ENCODE measurements at places on chromosomes 7 and 10.

DNA sequence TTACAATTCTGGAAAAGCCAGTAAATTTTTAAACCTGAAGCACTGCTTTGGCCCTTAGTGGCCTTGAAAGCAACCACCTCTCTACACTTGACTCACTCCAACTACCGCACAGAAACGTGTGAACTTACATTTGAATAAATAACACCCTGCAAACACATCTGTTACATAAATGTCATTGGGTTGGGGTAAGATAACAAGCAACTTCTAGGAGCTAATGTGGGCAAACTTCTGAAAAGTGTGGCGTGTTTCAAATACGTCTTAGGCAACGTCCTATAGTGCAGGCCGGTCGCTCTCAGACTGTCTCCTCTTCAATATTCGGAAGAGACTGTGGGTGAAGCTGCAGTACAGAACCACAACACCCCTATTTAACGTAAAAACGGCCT lies 474 bp downstream of the ORC5 start:
- no peak for DNase-seq

DNA sequence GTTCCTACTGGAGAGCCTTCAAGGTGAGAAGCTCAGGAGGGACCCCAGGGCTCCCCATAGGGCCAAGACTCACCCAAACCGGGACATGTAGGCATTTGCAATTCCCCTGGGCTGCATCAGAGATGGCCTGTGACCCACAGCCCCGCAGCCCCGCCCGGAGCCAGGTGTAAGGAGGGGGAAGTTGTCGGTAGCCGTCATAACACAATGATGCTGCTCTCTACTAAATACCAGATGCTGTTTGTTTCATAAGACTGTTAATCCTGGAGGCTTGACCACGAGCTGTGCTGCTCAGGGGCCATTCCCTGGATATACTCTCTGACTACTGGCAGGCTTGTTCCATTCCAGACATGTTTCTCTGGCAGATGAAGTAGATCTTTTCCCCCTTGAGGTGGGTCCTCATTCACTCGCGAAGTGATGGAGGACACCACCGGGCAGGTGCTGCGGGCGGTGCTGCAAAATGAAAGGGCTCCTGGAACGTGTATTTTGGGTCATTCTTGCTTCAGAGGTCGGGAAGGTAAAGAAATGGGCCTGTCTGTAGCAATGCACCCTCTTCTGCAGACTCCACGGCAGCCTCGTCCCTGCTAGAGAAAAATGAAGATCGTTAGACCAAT lies 61.1 kb downstream of the MKI67 start:
- no peak for DNase-seq

DNA sequence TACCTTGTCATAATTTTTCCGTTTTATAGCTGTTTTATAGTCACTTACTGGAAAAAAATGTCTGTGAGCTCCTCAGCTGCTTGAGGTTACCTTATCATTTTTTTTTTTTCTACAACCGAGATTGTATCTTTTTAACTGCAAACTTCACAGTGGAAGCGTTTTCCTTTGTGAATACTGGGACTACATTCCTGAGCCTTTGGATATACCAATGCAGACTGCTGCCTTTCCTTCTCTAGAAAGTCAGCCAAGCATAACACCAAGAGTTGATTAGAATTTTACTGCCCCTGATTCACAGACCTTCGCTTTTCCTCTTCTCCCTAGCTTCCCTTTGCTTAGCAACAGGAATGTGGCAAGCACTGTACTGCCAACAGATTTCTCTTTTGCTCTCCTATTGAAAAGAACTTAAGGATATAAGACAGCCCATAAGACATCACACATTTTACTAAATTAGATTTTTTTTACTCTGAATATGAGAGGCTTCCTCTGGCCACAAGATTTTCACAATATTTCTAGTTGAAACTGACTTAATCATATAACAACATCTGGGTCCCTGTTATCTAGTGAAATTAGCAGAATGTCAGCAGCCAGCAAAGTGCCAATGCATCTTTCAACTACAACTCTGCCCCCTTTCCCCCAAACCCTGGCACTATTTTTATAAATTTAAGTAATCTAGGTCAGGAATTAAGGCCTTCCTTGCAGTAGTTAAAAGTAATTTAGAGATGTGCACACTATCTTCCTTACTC lies 170.6 kb downstream of the PRKG1 start:
- no peak for DNase-seq

GRCh38 chr10:119872610-119872859 lies at the start of gene MCMBP:
TSS of gene MCMBP (minus strand) at chr10:119872843. CDS start at chr10:119872584, 259 bp downstream.
- DNase-seq = no peak

- no peak for DNase-seq
Observed at GRCh38 chr10:8498881-8499280, 444.4 kb downstream of the GATA3 start.

DNA sequence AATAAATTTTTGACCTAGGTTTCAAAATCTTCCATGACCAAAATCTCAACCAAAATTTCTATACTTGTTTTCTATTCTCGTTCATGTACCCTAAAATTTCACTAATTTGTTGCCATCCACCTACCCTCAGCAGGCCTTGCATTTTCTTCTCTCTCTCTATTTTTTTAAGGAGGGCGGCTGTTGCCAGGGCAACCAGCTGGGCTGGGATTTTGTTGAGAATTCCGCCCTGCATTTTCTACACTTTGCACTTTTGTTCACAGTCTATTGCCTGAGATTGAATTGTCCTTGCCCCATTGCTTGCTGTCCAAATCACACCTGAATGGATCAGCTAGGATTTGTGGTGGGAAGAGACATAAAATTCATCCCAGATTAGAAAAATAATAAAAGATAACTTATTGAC lies 657.5 kb upstream of the NRP1 start:
- no peak for DNase-seq

- DNase-seq = no peak
Observed at GRCh38 chr7:137169282-137169698, 174.2 kb downstream of the PTN start.

GRCh38 chr7:47576031-47576865 lies 5.7 kb downstream of the TNS3 start:
- no peak for DNase-seq

- DNase-seq = no peak
Observed at GRCh38 chr7:930975-931758, 23.3 kb downstream of the ADAP1 start.

GRCh38 chr7:100198266-100198665 lies 20.5 kb downstream of the STAG3 start:
- DNase-seq = no peak

DNA sequence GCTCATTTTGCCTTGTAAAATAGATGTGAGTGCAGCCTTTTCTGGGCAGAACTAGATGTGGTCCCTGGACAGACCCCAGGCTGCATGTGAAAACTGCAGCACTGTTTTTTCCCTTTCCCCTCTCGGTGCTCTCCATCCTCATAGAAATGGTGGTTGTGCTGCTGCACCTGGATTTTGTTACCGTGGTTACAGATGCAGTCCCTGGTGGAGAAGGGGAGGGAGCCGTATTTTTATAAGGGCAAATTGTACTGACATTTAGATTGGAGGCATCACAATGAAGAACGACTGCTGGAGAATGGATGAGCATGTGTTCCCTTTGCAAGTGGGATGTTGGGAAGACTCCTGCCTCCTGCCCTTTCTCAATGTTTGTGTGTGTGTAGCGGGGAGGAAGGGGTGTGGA lies 469.9 kb downstream of the CCSER2 start:
- DNase-seq = no peak

GRCh38 chr10:58754469-58755339 lies 242.0 kb downstream of the BICC1 start:
- DNase-seq = no peak

DNA sequence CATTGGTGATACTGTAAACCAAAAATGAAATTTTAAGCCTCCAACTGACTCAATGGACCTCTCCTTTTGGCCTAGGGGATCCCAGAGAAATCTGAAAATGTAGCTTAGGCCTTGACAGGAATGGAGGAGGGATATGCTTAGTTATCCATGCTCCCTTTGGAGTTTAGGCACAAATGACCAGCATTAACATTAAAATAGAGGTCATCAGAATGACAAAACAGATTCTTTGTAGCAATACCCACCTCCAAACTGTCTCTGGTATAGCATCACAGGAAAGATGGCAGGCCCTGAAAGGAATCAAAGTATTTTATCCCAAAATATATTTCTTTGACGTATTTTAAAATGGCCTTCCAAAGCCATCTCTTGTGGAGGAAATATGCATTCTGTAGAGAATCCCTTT lies 39.1 kb upstream of the LRRN3 start:
- DNase-seq = no peak

DNA sequence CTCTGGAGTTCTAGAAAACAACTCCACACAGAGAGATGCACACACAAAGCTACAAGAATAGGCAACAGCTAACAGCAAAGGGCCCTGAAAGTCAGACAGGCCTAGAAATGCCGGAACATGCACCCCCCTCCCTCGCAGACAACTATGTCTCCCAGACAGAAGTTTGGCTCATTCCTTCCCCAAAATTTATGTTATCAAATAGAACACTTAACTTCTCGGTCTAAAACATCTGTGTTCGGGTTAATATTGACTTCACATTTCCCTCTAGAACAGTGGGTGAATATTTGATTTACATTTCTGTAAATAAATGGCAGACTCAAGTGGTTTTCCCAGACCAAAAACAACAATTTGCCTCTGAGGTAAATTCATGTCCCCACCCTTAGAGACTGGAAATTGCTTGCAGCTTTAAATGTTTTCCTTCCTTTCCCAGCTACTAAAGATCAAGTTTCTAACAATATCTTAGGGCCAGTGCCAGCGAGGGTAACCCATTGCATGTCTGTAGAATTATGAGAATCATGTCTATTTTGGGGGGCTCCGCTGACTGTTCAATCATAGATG lies 92.5 kb upstream of the INHBA start:
- DNase-seq = no peak

DNA sequence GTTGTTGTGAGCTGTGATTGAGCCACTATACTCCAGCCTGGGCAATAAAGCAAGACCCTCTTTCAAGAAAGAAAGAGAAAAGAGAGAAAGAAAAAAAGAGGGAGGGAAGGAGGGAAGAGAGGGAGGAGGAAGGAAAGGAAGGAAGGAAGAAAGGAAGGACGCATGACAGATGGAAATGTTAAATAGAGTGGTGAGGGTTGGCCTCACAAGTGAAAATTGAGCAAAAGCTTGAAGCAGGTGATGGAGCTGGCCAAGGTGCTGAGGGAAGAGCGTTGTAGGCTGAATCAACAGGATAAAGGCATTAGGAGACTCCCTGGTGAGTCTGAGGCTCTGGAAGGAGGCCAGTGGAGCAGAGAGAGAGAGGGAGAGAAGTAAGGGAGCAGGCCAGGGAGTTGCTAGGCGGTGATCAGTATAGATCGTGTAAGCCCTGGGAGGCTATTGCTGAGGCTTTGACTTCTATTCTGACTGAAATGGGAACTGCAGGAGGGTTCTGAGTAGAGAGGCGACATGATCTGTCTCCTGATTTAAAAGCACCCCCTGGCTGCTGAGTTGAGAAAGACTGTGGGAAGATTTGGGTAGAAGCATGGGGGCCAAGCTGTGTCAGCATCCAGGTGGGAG lies 26.5 kb upstream of the TMEM248 start:
- DNase-seq = no peak

DNA sequence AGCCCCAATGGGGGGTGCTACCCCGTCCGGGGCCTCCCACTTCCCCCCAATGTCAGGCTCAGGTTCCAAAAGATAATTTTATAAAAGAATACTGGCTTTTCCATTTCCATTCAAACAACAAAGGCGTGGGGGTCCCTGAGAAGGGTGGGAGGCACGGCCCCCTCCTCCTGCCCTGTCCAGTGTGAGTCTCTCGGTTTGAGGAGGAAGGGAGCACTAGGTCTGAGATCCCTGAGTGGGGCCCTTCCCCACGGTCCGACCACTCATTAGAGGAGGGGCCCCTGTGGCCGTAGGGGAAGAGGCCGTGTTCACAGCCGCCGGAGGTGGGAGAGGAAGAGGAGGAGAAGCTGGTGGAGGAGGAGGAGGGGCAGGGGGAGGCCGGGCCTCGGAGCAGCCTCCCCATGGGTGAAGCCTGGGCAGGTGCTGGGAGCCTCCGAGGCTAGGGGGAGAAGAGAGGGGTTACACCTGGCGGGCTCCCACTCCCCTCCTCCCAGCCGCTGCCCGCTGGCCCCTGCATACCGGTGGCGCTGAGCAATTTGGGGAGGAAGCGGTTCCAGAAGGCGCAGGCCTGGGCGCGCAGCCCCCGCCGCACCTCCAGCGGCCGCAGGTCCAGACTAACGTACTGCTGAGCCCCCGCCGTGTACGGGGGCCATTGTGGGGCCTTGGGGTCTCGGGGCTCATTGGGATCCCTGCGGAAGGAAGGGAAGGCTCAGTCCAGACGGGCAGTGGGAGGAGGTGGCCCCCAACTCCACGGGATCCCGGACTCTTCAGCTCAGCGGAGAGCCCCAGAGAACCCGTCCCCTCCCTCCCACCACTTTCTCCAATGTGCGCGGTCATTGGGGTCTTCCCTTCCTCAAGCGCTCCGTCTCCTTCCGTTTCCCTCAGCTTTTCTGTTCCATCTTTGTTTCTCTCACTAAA lies 1.4 kb upstream of the UFSP1 start:
- no peak for DNase-seq

DNA sequence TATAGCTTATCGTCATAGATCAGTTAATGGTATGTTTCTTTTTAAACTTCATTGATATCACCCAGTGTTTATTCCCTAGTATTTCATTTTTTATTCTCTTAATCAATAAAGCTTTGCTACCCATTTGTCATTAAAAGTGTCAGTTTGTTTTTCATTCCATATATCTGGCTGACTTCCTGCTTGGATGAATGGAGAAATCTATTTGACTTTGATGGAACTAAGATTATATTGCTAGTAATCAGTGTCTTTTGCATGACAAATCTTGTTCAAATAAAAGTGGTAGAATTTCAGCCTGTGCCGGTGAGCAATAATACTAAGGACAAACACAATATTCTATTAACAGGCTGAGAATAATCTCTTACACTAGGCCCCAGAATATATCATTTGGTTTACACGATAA lies 203.3 kb downstream of the SEC23IP start:
- DNase-seq = no peak

Measured in KG1 (cell line).